ENCODE measurements at places on chromosomes 7 and 10. TPM values are rescaled to one million over a fixed set of nuclear protein-coding genes. Genes with fewer than 3 reads are reported as not detected.

Gene CAMK2G
- 32.7 TPM for total RNA-seq

Gene UNCX
- total RNA-seq = 1.9 TPM

Gene LRRN3
- not detected for total RNA-seq

Gene DDX56
- total RNA-seq = 147 TPM

Gene LHFPL3
- total RNA-seq = not detected

Gene NHLRC2
- 49.7 TPM for total RNA-seq

Gene HOXA10
- total RNA-seq = not detected

Gene CYP3A4
- total RNA-seq = not detected

Gene SEMA3E
- not detected for total RNA-seq

Gene DRGX
- not detected for total RNA-seq

Gene MKX
- total RNA-seq = not detected

Gene BTBD16
- not detected for total RNA-seq

Gene PBLD
- total RNA-seq = 6.2 TPM

Gene NPS
- total RNA-seq = not detected

Gene AKR1D1
- not detected for total RNA-seq

Gene SFTPA1
- total RNA-seq = not detected

Gene CHAT
- total RNA-seq = 0.56 TPM

Gene PRSS37
- not detected for total RNA-seq

Gene PAX4
- not detected for total RNA-seq

Gene STAG3
- 2.4 TPM for total RNA-seq

Gene HOXA5
- total RNA-seq = not detected

Gene NME8
- total RNA-seq = not detected

Gene VAX1
- 65.1 TPM for total RNA-seq

Gene PCLO
- 2.1 TPM for total RNA-seq

Gene GSAP
- 0.15 TPM for total RNA-seq

Gene ABCA13
- total RNA-seq = 10.2 TPM

Gene MBL2
- total RNA-seq = not detected

Gene HSPA12A
- total RNA-seq = 1.5 TPM

Gene HGF
- total RNA-seq = not detected

Gene ERVW-1
- not detected for total RNA-seq

Gene LIMK1
- total RNA-seq = 60.2 TPM

Gene CYP26A1
- total RNA-seq = not detected

Gene HMX2
- total RNA-seq = not detected

Gene CASP7
- 57.7 TPM for total RNA-seq

Gene SYT15
- total RNA-seq = 0.64 TPM

Gene SLC18A3
- 0.28 TPM for total RNA-seq

Gene ANKRD7
- 4.2 TPM for total RNA-seq

Gene ANKRD30A
- not detected for total RNA-seq

Gene NKX2-3
- total RNA-seq = not detected

Gene TLL2
- 0.09 TPM for total RNA-seq

Gene KCNMA1
- 0.84 TPM for total RNA-seq
